ENCODE measurements at places on chromosomes 3 and 15.

DNA sequence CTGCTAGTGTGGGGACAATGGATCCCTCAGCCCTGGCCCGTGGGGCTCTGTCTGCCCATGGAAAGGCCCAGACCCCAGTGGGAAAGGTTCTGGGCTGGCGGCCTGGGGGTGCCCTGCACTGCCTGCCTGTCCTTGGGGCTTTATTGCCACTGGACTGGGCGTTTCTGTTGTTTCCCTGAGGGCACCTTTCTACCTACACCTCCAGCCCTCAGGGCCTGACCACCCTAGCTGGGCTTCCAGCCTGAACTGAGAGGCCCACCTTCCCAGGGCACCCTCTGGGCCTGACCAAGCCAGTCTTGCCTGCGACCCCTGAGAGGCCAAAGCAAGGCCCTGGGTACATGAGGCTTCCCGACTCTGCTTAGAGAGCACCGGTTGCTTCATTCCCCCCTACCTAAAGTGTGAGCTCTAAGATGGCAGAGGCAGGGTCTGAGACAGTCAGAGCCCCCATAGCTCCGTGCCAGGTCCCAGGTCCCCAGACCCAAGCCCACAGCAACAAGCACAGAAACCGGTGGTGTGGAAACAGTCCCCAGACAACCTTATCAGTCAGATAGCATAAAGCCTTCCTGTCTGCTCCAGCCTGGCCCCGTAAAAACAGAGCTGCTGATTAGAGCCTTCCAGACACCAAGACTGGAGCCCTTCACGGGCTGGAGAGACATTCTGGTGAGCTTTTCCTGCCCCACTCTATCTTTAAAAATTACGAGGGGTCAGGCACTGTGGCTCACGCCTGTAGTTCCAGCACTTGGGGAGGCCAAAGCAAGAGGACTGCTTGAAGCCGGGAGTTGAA, 102.8 kb downstream of the CHSY1 start:
- DNase-seq = no peak

DNA sequence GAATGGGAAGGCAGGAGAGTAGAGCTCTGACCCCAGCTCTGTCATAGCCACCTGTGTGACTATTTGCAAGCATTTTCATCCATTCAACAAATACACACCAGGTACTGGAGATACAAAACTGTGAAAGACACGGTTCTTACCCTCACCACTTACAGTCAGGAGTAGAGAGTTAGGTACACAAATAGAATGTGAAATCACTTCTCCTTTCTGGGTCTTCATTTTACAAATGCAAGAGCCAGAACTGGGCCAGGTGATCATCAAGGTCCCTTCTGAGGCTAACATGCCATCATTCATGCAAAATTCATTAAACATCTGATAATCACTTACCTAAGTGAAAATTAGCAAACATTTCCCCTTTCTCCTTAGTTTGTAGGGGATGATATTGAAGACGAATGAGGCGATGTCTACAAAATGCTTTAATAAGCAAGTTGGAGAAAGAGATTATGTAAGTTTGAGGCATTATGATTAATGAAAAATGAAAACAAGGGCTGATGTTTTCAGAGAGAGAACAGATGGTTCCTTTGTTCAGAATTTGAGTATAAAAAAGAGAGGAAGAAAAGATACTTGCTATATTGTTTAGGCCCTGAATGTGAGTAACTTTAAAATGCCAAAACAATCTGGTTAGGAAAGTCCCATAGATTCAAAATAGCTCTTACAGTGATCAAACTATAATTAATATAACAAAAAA, 88.6 kb downstream of the LPP start:
- DNase-seq = no peak

- no peak for DNase-seq
Measured at GRCh38 chr15:50341616-50342136, 13.3 kb downstream of the GABPB1 start.

GRCh38 chr15:86267892-86268291, 188.2 kb downstream of the AGBL1 start:
- no peak for DNase-seq

- no peak for DNase-seq
Measured at GRCh38 chr3:72031581-72031980, 246.6 kb upstream of the PROK2 start.

- no peak for DNase-seq
Measured at GRCh38 chr15:56968821-56969220, 50.4 kb downstream of the TCF12 start.

GRCh38 chr3:134314588-134315285, 59.5 kb downstream of the AMOTL2 start:
- no peak for DNase-seq

- DNase-seq = no peak
Measured at GRCh38 chr3:43144761-43145490, 39.0 kb upstream of the POMGNT2 start.

DNA sequence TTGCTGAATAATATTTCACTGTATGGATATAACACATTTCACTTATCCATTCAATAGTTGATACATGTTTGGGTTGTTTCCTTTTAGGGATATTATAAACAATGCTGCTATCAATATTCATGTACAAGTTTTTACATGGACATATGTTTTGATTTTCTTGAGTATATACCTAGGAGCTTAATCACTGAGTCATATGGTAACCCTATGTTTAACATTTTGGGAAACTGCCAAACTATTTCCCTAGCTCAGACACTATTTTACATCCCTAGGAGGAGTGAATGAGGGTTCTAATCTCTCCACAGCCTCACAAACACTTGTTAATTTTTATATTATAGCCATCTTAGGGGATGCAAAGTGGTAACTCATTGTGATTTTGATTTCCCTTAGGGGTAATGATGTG, 66.0 kb downstream of the GPR156 start:
- no peak for DNase-seq

GRCh38 chr3:156749244-156749643, 74.9 kb downstream of the TIPARP start:
- no peak for DNase-seq

GRCh38 chr3:67846166-67846565, 191.8 kb upstream of the SUCLG2 start:
- DNase-seq = no peak

DNA sequence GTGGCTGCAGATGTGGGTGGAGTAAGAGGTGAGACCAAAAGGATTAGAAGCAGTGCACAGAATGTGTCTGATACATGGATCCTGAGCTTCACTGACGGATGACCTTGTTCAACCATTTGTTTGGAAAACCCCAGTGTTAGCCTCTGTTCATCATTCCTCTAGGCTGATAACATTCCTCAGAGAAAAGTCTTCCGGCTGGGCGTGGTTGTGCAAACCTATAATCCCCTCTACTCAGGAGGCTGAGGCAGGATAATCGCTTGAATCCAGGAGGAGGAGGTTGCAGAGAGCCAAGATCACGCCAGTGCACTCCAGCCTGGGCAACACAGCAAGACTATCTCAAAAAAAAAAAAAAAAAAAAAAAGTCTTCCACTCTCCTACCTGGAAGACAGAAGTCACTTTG, 23.1 kb upstream of the CHD2 start:
- DNase-seq = no peak

DNA sequence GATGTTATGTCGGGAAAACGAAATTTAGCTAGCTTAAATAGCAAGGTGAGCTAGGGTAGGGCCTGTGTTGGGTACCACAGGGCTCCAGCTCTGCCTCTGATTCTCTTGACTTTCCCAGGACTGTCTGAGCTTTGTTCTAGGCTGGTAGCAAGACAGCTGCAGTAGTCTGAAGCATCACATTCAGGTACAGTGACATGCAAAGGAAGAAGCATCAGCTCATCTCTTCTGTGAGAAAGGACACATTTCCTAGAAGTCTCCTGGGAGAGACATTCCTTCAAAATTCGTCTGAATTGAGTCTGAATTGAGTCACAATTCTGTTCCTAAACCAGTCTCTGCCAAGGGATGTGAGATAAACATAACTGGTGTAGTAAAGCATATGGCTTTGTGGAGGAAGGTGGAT, 8.5 kb upstream of the UBXN7 start:
- no peak for DNase-seq

DNA sequence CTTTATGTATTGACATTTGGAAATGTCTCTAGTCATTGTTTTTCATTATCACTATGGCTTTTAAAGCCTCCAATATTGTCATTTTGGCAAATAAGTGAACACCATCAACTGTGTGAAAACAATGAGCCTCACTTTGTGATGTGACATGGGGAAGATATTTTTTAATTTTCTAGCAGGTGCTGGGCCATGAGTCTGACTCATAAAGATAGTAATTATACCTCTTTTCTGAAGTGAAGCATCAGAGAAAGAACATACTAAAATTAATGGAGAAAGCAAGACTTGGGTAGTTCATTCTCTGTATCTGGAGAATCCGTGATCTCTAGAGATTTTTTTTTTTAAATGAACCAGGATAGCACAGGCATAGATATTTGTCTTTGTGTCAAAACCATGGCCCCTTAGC, 100.8 kb downstream of the CCNL1 start:
- DNase-seq = no peak

- no peak for DNase-seq
Measured at GRCh38 chr3:94626573-94626972, 563.7 kb downstream of the NSUN3 start.

- DNase-seq = no peak
Measured at GRCh38 chr3:187027531-187028278, 97.4 kb downstream of the ST6GAL1 start.

- peak; percentile 37 for DNase-seq
Measured at GRCh38 chr15:26866298-26867199, at the start of gene GABRA5. Gene GABRA5, plus strand, starts transcription at chr15:26867062. Its CDS starts 2,187 bp downstream, at chr15:26869249.

DNA sequence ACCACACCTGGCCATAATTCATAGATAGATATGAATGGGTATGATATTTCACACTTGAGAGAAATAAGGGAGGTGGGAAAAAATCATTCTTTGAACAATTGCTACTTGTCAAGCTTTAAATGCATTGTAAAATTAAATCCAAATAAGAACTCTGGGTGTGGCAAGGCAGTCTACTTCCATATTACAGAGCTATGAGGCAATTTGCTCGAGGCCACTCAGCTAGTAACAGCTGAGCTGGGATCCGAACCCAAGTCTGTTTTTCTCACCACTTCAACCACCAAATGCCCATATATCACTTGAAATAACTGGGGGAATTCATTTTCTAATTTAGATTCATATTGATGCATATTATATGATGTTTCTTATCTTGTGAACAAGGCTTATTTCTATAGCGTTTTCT, 482.2 kb upstream of the ADAMTS9 start:
- DNase-seq = no peak

All from DMS79 treated with DMSO at 0.1 percent for 48 hours (cell line).